Stimulated activated naive CD8-positive, alpha-beta T cell treated with anti-CD3 and anti-CD28 coated beads, Interleukin-15, Interleukin-2, amounts not matched to agents 100 U/mL and 50 U/mL, for 24 hours (primary cell): ENCODE measurements at places on chromosomes 2 and 18.

GRCh38 chr2:232030229-232030628 lies 68.7 kb downstream of the DIS3L2 start:
- DNase-seq: no peak

DNA sequence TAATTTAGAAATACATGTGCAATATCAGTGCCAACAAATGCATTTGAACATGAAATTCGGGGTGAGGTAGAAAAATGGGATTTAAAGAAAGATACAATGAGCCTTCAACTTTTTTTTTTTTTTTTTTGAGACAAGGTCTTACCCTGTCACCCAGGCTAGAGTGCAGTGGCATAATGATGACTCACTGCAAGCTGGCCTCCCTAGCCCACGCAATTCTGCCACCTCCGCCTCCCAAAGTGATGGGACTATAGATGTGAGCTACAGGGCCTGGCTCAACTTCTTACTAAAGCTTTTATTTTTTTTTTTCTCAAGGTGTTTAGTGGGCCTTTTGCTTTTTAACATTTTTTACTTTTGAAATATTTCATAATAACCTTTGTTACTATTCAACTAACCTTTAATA lies 365.6 kb downstream of the LRRTM4 start:
- no peak for DNase-seq

- DNase-seq: peak; percentile 43
Observed at GRCh38 chr2:174485788-174486562, 854 bp downstream of the GPR155 start.

DNA sequence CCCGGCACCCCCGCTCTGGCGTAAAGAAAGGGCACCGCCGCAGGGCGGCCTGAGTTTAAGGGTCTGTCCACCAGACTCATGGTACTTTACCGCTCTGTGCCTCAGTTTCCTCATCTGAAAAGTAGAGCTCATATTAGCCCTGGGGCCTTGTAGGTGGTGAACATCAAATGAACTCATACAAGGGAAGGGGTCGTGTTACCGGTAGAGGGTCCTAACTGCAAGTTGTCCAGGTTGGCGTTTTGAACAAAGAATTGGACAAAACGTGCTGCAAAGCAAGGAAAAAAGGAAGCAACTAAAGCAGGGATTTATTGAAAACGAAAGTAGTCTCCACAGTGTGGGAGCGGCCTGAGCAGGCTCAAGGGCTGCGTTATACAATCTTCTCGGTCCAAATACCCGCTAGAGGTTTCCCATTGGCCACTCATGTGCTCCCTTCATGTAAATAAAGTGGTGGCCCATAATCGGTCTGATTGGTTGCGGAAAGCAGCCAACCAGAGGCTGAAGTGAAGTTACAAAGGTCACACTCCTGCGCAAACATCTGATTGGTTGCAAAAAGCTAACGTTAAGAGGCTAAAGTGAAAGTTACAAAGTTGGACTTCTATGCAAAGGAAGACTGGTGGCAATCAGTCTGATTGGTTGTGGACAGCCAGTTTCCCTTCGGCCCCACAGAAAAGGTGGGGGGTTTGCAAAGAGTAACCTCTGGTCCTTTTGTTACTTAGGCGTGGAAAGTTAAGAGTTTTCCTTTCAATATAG lies 80.7 kb upstream of the LDLRAD4 start:
- DNase-seq: peak; percentile 61

GRCh38 chr2:47048801-47049480 lies 106.2 kb downstream of the STPG4 start:
- no peak for DNase-seq

- no peak for DNase-seq
Observed at GRCh38 chr2:173407176-173407575, 52.5 kb downstream of the CDCA7 start.

DNA sequence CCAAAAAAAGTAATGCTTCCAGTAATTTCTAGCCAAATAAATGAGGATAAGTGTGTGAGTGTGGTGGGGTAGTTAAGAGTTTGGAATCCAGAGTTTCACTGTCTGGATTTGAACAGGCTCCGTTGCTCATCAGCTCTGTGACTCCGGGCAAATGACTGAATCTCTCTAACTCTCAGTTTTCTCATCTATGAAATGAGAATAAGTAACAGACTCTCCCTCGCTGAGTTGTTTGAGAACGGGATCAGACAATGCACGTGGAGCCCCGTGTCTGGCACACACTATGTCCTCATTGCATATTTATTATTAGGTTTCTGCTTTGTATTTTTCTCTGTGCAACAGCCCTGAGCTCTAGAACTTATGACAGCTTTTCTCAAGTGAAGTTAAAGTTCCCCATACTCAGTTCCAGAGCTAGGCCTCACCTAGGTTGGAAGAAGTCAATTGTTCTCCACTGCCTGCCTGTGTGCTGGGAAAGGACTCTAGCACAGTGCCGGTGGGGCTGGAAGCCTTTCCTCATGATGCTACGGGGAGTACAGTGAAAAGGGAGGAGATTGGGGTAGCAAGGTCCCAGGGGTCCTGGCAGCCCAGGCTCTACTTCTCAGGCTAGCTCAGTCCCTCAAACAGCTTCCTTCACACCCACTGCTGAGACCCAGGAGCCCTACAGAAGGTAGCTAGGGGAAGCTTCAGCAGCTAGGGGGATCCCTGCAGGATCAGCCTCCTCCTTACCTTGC lies 1.7 kb upstream of the ICOS start:
- DNase-seq: no peak

DNA sequence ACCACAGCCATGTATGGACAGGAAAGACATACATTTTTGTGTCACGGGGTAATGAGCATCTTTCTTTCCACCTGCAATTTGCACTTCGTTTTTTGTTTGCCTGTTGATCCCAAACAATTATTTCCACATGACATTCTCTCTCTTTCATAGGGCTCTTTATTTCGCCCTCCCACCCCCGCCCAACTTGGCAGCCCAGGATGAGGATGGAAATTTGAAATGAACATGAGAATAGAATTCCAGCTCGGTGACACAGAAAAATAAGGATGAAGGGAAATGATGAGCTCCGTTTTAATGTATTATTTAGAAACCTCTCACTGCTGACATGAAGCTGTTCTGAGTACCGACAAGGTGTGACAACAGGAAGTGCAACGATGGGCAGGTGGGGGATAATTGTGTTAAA lies 443.3 kb downstream of the SOCS6 start:
- no peak for DNase-seq

- DNase-seq: no peak
Observed at GRCh38 chr2:9809064-9809356, 34.3 kb upstream of the TAF1B start.

DNA sequence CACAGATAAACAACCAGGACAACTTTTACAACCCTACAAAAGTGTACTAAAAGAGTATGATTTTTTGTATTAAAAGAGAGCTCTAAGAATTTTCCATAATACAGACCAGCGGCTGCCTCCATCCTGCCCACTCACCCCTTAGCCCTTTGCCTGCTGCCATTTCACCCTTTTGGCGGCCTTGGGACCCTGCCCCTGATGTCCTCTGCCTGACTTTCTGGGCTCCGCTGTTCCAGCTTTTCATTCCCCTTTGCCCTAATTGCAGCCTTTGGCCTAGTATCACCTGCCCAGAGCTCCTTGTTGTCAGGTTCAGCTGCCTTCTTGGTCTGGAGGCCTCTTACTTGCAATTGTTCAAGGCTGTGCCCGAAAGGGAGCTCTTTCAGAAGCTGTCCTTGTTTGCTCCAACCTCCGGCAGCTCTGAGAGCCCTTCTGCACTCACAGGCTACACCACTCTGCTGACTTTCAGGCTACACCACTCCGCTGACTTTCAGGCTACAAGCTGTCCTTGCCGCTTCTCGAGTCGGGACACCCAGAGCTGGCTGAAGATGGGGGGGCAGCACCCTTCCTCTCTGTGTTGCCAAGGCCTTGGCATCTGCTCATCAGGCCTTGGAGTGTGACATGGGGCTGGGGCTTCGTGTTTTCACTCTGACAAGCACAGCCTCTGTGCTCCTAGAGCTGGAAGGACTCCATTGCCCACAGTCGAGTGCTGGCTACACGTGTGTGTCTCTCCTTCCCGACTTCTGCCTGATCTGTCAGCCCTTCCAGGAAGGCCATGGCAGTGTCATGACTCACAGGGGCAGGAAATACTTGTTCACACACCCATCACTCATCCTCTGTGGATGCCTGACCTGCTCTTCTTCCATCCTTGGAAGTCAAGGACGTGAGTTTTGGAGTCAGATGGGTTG lies 43.1 kb upstream of the HDAC4 start:
- DNase-seq: no peak

- DNase-seq: no peak
Observed at GRCh38 chr2:238868067-238868524, 20.2 kb downstream of the TWIST2 start.
